ENCODE measurements at places on chromosomes 12 and 14.

GRCh38 chr14:100105357-100106169, 40.3 kb downstream of the EVL start:
- DNase-seq: no peak

DNA sequence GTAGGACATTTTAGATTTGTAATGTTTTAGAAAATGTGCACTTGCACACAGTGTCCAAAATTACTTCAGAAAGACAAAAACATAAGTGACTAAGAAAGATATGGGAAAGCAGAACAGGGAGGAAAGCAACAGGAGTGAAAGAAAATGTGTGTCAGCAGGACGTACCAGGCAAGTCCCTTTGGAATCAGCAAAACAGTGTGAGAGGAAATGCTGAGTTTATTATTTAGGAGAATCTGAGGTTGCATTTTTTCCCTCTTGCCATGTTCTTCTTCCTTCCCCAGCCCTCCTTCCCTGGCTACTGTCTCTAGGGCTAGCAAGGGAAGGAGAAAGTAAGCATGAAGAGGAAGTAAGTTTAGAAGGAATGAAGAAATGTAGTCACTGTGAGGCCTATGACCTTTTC, 67.7 kb upstream of the CD163 start:
- no peak for DNase-seq

DNA sequence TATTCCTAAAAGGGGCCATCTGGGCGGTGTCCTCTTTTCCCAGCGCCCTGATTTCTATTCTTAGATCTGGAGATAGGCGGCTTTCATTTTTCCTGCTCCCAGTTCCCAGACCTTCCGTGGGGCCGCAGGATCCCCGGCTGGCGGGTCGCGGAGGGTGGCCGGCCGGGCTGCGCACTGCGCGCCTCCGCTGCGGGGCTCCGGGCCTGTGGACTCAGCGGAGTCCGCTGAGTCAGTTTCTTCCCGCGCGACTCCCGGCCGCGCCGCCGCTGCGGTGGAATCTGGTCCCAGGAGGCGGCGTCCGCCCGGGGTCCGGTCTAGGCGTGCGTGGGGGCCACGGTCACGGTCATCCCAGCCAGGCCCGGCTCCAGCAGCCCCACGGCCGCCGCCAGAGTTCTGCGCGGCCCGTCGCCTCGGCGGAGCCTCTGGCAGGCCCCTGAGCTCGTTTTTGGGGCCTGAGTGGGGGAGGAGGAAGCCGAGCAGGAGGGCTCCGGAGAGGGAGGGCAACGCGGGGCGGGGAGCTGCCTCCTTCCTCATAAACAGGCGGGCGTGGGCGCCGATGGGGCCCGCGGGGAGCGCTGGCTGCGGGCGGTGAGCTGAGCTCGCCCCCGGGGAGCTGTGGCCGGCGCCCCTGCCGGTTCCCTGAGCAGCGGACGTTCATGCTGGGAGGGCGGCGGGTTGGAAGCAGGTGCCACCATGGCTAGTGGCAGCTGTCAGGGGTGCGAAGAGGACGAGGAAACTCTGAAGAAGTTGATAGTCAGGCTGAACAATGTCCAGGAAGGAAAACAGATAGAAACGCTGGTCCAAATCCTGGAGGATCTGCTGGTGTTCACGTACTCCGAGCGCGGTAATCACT, at the start of gene LRRK2:
Gene LRRK2 (plus strand): TSS at position 559 of the 853 bp plus-strand sequence. CDS start 135 bp downstream, at position 694.
- DNase-seq: peak; percentile 63

DNA sequence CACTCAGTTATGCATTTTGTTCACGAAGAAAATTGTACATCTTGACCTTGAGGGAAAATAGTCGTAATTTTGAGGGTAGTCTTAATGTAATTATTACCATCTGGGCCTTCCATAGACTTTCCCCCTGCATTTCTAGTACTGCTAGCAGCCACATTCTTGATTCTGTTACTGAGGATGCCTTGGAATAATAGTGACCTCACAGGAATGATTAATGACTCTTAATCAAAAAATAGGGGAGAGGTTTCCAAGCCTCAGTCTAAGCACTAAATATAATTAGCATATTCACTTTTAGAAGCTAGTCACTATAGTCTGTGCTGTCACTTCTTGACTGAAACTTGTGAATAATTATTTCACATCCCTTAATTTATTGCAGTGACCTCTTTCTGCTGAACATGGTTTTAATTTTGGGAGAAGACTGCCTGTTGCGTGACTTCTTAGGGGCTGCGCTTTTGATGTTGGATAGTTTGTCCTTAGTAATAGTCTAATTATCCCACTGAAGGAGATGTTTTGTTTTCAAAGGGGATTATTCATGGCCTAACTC, 400.5 kb downstream of the ADAMTS20 start:
- DNase-seq: no peak

DNA sequence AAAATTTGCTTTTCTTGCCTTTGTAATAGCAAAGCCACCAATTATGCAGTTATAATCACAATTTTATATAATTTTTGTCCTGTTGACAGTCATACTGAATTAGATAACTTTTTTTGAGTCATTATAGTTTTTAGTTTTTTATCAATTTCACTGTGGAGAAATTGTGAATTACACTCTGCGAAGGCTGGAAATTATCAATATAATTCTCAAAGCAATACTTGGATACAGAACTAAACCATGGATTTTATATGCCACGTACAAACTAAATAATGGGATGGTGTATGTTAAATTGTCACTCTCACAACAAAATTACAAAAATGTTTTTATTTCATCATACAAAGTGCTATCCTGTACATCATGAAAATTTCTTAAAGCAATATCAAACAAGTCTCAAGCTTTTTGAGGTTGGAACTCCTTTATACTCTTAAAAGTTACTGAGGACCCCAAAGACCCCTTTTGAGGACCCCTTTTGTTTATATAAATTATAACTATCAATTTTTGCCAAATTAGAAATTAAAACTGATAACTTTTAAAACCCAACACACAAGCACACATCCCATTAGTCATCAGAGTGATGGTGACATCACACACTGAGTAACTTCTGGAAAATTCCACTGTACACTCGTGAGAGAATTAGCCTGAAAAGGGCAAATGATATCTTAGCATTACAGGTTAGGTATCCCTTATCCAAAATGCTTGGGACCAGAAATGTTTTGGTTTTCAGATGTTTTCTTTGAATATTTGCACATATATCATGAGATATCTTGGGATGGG, 19.8 kb upstream of the AQP2 start:
- DNase-seq: no peak

DNA sequence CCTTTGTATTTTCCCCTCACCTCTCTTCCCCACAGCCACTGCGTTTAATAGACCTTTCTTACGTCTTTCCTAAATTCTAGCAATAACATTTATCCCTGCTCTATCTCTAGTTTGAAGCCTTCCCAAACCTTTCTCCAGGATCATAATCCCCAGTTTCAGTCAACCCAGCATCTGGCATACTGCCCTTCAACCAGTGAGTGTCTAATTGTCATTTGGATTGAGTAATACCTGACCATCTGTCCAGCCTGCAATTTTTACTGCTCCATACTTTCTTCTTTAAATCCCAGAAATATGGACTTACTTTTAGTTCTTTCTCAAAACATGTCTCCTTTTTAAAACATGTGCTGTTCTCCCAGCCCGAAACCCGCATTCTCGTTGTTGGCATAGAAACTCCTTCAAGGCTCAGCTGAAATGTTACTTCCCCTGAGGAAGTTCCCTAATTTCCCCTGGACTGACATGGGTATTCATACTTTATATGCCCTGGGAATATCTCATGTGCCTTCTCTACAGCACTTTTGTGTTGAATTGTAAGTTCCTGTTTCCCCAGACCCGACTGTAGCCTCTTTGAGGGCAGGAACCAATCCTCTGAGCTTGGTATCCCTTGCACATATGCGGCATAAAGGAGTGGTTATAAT, 65.1 kb upstream of the ETV6 start:
- no peak for DNase-seq

- DNase-seq: no peak
Observed at GRCh38 chr12:57232156-57232756, 2.7 kb downstream of the SHMT2 start.

Data from GM10248 (cell line).